ENCODE measurements at places on chromosomes 12 and 14.

DNA sequence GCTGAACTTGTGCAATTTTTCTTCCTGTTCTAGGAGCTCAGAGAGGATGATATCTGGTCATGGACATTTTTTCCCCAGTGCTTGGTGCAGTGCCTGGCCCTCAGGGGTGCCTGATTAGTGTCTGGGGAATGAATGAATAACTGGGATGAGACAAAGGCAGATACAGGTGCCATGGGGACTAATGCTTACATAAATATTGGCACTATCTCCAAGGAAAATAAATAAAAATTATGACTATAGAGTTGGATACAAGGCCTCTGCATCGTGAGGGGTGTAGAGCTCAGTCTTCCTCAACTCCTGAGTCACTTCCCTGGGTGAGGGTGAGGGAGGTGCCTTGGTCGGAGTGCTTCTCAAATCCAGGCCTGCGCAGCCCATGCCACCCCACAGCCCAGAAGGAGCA lies 188.6 kb downstream of the KCNA5 start:
- no peak for DNase-seq

DNA sequence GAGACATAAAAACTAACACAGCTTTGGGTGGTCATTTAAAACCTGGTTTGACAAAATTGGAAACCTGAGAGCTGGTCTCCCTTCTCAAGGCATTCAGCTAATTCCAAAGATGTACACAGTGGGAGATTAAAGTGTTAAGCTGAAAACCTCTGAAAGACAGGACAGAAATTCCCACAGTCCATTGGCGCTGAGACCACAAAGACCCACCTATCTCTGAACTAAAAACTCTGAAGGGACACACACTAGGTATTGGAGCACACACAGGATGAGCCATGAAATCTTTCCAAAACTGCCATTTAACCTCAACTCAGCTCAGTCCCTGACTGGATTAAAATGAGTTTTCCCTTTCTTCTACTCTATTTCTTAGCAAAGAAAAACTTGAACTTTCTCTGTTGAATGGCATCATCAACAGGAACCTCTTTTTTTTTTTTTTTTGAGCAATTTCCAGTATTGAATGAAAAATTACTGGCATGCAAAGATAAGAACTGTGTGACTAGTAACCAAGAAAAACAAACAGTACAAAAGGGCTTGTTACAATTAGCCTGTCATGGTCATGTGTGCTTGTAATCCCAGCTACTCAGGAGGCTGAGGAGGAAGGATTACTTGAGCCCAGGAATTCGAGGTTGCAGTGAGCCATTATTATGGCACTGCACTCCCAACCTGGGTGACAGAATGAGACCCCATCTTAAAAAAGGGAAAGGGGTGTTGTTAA lies 82.4 kb downstream of the IPO8 start:
- DNase-seq = no peak

DNA sequence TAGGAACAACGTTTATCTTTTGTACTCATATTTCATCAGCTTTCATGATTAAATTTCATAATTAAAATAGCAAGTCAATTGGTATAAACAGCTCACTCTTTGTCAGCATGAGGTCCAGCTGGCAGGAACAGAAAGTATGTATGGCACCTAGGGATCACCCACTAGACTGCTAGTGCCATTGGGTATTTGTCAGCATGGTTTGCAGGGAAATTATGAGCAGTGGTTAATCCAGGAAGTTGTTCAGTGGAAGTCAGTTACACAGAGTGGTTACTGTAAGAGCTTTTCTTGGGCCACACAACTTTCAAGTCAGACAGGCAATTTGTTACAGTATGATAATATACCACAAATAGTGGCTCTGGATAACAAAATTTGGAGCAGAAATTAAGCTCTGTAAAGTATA lies 340.3 kb upstream of the RGS6 start:
- DNase-seq = no peak

DNA sequence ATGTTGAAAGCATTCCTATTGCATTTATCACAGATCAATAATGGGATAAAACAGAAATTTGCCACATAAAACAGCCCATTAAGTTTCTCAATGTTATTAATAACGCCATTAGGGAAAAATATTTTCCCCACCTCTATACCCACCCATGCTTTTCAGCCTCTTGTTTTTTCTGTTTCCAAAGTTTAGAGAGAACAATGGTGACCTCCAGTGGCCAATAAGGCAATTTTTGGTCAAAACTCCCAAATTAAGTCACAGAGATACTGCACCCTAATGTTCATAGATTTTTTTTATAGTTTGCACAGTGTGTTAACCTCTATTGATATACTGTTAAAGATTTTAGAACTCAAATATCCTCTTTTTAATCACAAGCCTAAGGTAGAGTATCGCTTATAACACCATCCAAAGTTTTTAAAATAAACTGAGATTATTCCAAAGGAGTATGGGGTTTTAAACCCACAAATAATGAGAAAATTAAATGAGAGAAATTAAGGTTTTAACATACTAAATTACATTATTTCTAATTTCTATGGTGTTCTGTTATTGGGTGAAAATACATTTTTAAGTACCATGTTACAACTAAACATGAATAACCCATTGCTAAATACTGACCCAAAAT lies 184.7 kb upstream of the DCN start:
- DNase-seq = no peak

- no peak for DNase-seq
Observed at GRCh38 chr14:102819176-102819628, 42.0 kb downstream of the TRAF3 start.

DNA sequence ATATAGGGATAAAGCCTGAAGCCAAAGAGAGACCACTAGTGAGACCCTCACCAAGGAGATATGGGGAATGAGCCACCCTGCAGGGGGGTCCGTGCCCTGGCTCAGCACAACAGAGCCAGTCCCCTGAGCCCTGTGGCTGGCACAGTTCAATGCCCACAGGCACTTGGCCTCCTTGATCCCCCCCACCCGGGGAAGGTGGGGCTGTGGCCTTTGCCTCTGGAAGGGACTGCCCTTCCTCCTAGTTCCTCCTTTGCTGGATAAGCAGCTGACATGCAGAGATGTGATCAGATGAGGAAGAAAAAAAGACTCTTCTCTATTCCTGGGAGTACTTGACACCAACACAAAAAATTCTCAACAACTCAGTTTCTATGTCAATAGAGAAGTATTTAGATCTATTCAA lies 19.9 kb downstream of the TTC7B start:
- no peak for DNase-seq

DNA sequence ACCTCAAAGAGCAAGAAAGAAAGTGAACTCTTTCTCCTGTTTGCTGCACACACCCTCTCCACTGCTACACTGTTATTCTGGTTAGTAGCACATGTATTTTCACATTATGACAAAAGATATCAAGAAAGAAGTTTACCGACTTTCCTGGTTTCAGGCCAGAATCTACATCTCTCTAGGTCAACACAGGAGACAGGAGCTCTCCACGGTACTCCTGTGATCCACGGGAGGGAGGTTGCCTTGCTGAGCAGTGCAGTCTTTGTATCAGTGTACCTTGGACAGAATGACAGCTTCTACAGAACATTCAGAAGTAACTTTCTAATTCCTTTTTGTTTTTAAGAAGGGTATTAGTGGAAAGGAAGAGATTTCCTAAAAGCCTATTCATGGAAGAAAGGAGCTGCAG lies 805.6 kb downstream of the NRXN3 start:
- DNase-seq = no peak

DNA sequence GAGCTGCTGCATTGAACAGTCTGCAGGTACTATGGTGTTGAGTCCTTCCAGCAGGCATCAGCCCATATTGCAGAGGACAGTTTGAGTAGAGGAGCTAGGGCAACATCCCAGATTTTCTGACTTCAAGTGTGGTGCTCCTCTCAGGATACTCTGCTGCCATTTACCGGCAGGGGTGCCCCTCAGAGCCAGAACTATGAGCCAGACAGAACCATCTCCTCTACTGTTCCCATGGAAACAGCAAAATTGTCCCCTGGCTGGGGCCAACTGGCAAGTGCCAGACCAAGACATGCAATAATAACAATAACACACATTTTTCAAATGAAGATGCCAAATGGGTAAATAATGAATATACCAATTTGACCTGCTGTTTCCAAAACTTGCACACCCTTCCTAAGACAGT lies 102.9 kb downstream of the ADCK1 start:
- DNase-seq = no peak

DNA sequence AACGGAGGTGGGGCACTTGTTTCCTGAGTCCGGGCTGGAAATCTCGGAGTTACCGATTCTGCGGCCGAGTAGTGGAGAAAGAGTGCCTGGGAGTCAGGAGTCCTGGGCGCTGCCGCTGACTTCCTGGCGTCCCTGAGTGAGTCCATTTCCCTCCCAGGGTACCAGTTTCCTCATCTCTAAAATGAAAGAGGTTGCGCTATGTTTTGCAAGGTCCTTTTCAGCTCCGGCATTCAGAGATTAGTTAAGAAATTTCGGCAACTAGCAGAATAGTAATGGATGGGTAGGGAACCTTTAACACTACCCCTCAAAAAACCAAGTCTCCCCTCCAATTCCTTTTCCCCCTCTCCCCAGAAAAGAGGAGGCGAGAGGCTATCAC lies 724 bp downstream of the BLOC1S1 start:
- DNase-seq = no peak

DNA sequence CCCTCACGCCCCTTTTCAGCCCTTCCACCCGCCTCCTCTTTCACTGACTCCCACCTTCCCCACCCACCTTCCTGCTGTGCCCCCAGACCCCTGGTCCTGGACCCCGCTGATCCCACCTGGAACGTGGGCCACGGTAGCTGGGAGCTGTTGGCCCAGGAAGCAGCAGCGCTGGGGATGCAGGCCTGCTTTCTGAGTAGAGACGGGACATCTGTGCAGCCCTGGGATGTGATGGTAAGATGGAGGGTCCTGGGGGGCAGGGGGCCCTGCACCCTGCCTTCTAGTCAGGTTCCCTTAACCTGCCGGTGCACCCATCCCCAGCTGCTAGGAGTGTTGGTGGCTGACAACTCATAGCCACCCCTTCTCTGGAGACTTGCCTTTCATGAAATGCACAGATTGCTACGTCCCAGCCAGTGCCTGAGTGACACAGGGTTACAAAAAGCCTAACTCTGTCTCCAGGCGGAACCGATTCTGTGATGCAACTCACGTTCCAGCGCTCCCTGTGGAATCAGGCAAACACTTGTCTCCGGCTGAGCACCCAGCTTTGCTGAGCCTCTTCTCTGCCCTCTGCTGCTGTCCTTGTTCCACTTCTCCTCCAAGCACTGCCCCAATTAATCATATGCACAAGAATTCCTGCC lies 15.0 kb upstream of the OAS2 start:
- no peak for DNase-seq

DNA sequence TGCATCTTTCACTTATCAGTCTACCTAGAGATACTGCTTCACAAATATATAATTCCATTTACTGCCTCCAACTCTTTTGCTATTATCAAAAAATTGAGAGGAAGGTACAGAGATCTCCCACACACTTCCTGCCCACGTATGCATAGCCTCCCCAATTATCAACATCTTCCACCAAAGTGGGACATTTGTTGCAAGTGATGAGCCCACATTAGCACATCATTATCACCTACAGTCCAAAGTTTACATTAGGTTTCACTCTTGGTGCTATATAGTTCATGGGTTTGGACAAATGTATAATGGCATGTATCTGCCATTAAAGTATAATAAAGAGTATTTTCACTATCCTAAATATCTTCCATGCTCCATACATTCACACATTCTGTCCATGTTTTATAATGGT lies 66.3 kb downstream of the SLC2A13 start:
- DNase-seq = no peak

GRCh38 chr14:103819503-103820307 lies 27.7 kb downstream of the PPP1R13B start:
- no peak for DNase-seq

- DNase-seq = no peak
Observed at GRCh38 chr12:125166041-125166440, 100.8 kb downstream of the AACS start.

DNA sequence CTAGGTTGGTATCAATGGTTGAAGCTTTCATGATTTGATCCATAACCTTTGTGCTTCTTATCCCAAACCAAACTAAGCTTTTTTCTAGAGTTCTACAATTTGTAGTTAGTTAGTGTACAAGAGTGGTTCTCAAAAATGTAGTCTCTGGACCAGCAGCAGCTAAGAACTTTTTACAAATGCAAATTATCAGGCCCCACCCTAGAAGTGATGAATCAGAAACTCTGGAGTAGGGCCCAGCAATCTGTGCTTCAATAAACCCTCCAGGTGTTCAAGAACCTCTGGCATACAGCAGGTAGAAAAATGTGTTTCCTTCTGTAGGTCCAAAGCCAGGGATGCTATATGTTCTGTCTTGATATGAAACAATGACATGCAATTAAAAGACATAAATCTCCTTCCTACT lies 26.1 kb upstream of the ACTR6 start:
- no peak for DNase-seq

GRCh38 chr14:104923640-104924420 lies 849 bp upstream of the PLD4 start:
- no peak for DNase-seq

GRCh38 chr12:70070494-70071007 lies 172.7 kb upstream of the CNOT2 start:
- no peak for DNase-seq

- DNase-seq = no peak
Observed at GRCh38 chr12:52178984-52179383, 12.8 kb downstream of the KRT80 start.

DNA sequence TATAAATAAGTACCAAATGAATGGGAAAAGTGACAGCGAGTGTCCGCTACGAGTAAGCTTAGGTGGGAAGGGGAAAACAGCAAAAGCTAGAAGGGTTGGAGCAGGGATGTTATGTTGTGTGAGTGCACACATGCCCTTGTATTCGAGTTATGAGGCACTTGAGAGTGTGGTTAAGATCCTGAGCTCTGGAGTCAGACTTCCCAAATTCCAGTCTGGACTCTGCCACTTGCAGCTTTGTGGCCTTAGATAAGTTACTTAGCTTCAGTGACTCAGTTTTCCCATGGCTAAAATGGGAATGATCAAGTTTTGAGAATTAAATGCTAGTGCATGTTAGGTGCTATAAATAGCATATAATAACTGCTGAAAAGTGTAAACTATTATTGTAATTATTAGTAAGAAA lies 44.9 kb downstream of the KTN1 start:
- no peak for DNase-seq

DNA sequence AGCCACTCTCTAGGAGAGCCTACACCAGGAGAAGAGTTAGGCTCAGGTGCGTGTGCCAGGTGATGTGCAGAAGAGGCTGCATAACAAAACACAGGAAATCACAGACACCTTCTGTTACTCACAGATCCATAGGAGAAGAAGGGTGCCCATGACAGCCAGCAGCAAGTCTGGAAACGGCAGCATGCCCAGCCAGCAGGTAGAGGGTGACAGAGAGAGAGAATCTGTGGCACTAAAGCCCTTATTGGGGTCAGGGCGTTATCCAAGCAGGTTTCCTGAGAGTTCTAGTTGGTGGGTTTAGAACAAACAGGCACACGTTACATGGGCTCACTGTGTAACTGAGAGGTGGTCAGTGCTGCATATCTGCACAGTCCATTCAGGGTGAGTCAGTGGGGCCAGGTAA lies 14.9 kb upstream of the SLC8A3 start:
- no peak for DNase-seq

DNA sequence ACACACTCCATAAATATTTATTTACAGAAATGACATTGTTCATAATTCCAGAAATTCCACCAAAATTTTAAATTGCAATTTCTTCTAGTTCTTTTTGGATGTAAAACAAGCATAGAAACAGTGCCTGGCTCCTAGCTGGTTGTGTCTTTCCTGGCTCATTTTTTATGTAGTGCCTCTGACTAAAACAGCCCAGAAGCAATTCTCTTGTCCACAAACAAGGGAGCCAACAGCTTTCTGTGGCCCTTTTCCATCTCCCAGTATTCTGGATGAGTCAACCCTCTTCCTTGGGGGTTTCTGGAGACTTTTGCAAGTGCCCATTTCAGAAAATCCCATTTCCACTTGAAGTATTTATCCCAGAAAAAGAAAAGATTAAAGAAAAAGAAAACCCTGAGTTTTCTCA lies 141.4 kb downstream of the PHLDA1 start:
- no peak for DNase-seq

- DNase-seq = no peak
Observed at GRCh38 chr12:49539406-49540228, 787 bp downstream of the KCNH3 start.
